ENCODE measurements at places on chromosomes 12 and 14.

- DNase-seq: no peak
- no peak overlapping the region for H3K4me3 ChIP-seq
- no peaks in the 10 kb centered on the region for H3K4me1 ChIP-seq
Measured at GRCh38 chr12:94553130-94553519, 93.5 kb upstream of the CEP83 start.

- no peak overlapping the region for H3K4me3 ChIP-seq
- H3K36me3 ChIP-seq: peaks cover 17% of the 10 kb centered on the region
- no peak for DNase-seq
- H3K4me1 ChIP-seq: no peaks in the 10 kb centered on the region
- no peak overlapping the region for H3K27ac ChIP-seq
Measured at GRCh38 chr12:19375888-19376287, 63.4 kb upstream of the AEBP2 start.

- peaks cover 5% of the 10 kb centered on the region for H3K4me1 ChIP-seq
- no peaks in the 10 kb centered on the region for H3K27me3 ChIP-seq
- no peak overlapping the region for H3K27ac ChIP-seq
- no peaks in the 10 kb centered on the region for H3K36me3 ChIP-seq
Measured at GRCh38 chr12:92070864-92071445, 74.7 kb downstream of the BTG1 start.

GRCh38 chr12:111578276-111578970 lies 20.7 kb downstream of the ATXN2 start:
- H3K4me3 ChIP-seq: no peak overlapping the region
- H3K27me3 ChIP-seq: no peaks in the 10 kb centered on the region
- H3K4me1 ChIP-seq: no peaks in the 10 kb centered on the region
- no peak overlapping the region for H3K27ac ChIP-seq
- no peaks in the 10 kb centered on the region for H3K36me3 ChIP-seq
- no peak for DNase-seq

DNA sequence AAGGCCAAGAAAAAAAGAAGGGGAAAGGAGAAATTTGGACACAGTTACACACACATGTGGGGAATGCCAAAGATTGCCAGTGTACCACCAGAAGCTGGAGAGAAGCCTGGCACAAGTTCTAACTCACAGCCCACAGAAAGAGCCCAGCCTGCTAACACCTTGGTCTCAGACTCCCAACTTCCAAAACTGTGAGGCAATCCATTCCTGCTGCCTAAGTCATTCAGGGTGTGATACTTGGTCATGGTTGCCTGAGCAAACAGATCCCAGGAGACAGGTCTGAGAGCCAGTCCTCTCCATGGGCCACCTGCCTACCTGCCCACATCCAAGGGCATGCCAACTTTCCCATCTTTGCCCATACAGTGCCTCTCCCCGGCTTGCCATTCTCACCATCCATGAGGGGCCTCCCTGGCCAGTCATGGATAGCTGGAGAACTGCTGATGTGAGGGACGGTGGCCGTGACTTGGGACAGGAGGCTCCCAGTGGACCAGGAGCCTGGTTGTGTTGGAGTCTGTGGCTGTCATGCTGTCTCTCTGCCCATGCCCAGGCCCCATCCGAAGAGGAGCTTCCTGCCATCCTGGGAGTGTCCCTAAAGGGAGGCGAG lies 198.0 kb upstream of the RTL1 start:
- H3K27ac ChIP-seq: no peak overlapping the region
- DNase-seq: no peak
- H3K36me3 ChIP-seq: no peaks in the 10 kb centered on the region
- H3K27me3 ChIP-seq: peaks cover 5% of the 10 kb centered on the region
- no peak overlapping the region for H3K4me3 ChIP-seq

DNA sequence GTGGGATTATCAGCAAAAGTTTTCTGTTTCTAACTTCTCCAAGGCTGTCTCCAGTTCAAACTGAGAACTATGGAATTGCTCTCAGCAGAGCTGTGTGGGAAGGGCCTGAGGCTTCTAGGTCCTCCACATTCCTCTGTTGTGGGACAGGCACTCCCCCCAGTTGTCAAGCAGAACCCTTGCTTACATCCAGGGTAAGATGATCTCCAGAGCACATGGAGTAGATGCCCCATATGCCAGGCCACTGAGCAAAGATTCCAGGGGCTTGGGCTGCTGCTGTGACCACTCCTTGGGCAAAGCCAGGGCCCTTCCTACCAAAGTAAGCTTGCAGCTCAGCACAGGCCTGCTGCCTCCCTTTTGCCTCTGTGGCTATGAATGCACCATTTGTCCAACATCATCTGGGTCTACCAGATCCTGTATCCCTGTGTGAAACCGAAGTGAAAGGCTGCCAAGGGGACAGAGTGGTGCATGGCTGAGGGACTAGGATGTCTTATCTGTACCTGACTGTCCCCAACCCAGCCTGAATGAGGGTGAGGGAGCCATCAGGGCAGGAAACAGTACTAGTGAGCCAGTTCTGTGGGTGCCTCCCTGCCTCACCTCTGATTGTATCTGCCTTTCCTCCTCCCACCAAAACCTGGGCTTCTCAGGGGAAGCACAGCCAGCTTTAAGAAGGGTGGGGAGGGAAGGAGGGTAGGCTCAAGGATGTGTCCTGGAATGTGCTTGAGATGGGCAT lies 13.1 kb upstream of the ESPL1 start:
- H3K4me1 ChIP-seq: peaks cover 32% of the 10 kb centered on the region
- H3K27ac ChIP-seq: no peak overlapping the region
- no peak for DNase-seq

DNA sequence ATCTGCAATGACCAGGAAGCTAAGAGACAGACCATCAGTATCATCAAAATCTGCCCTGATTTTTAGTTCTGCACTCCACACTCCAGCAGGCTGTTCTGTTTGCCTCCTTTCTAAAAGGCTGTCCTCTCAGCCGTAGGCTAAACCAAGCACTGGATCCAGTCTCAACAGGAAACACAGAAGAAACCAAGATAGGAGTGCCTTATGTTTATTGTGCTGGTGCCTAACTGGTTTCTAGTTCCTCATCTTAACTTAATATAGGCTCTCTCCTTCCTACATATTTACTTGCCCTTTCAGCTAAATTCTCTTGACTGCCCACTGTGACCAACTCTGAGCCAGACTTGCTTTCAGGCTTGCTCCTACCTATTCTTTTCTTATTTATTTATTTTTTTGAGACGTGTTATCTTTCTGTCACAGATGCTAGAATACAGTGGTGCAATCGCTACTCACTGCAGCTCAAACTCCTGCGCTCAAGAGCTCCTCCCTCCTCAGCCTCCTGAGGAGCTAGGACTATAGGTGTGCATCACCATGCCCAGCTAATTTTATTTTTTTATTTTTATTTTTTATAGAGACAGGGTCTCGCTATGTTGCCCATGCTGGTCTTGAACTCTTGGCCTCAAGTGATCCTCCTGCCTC lies 30.8 kb downstream of the GALNT4 start:
- H3K4me3 ChIP-seq: no peak overlapping the region
- no peak for DNase-seq
- no peaks in the 10 kb centered on the region for H3K27me3 ChIP-seq
- no peak overlapping the region for H3K27ac ChIP-seq
- H3K36me3 ChIP-seq: peaks cover 6% of the 10 kb centered on the region
- no peaks in the 10 kb centered on the region for H3K4me1 ChIP-seq

- no peaks in the 10 kb centered on the region for H3K4me1 ChIP-seq
- no peaks in the 10 kb centered on the region for H3K27me3 ChIP-seq
- no peak overlapping the region for H3K4me3 ChIP-seq
- H3K36me3 ChIP-seq: no peaks in the 10 kb centered on the region
- no peak overlapping the region for H3K27ac ChIP-seq
Measured at GRCh38 chr14:44657696-44658388, 150.8 kb upstream of the FSCB start.

GRCh38 chr14:35079742-35080141 lies 33.7 kb downstream of the FAM177A1 start:
- H3K27ac ChIP-seq: no peak overlapping the region
- H3K27me3 ChIP-seq: no peaks in the 10 kb centered on the region

DNA sequence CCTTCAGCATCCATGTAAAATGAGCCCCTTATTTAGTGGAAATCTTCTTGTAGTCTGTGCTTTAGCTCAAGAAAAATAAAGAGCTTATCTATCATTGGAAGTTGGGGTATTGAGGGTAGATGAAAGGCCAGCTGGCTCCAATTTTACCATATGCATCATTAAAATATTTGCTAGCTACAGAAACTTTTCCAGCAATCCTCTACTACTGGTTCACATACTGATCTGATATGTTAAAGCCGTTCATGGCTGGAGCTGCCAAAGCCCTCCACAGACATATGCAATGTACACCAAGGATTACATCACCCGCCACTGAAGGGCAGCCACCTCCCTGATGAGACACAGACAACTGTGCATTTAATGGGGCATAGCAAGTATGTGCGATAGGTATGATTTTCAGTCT lies 1205.3 kb downstream of the GALC start:
- no peaks in the 10 kb centered on the region for H3K27me3 ChIP-seq
- no peak for DNase-seq
- H3K27ac ChIP-seq: no peak overlapping the region
- H3K4me3 ChIP-seq: no peak overlapping the region
- no peaks in the 10 kb centered on the region for H3K4me1 ChIP-seq
- H3K36me3 ChIP-seq: no peaks in the 10 kb centered on the region

DNA sequence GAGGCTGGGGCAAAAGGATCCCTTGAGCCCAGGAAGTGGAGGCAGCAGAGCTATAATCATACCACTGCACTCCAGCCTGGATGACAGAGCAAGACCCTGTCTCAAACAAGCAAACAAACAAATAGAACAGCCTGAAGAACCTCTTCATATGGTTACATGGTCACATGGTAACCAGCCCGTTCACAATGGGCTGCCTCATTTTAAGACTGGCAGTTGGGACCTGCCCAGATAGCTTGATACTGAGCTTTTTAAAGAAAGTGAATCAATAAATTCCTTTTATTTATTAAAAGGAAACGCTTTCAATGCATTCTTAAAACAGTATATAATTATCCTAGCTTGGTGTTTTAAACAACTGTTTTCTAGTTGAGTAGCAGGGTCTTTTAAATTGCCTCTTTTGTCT lies 10.5 kb downstream of the MLXIP start:
- DNase-seq: no peak
- H3K36me3 ChIP-seq: peaks cover 26% of the 10 kb centered on the region
- H3K27ac ChIP-seq: peak overlapping the region; percentile 79
- no peaks in the 10 kb centered on the region for H3K27me3 ChIP-seq
- peaks cover 78% of the 10 kb centered on the region for H3K4me1 ChIP-seq

DNA sequence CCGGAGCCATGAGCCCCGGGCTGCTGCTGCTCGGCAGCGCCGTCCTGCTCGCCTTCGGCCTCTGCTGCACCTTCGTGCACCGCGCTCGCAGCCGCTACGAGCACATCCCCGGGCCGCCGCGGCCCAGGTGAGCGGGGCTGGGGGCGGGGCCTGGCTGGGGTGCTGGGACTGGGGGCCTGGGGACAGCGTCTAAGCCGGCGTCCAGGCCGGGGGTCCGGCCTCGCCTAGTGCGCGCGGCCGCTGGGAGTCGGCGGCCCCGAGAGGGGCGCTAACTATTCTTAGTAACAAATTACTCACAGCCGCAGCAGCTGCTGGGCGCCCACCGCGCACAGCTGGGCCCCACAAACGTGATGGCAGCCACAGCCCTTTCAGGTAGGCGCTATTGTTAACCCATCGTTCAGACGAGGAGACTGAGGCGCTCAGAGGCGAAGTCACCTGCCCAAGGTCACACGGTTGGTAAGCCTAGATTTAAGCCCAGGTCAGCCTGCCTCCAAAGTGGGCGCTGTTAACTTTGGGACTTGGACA lies 374 bp downstream of the CYP46A1 start:
- H3K4me1 ChIP-seq: peaks cover 12% of the 10 kb centered on the region
- H3K4me3 ChIP-seq: peak overlapping the region; percentile 84
- H3K27me3 ChIP-seq: peaks cover 11% of the 10 kb centered on the region
- H3K36me3 ChIP-seq: no peaks in the 10 kb centered on the region
- peak overlapping the region; percentile 73 for H3K27ac ChIP-seq
- DNase-seq: no peak

DNA sequence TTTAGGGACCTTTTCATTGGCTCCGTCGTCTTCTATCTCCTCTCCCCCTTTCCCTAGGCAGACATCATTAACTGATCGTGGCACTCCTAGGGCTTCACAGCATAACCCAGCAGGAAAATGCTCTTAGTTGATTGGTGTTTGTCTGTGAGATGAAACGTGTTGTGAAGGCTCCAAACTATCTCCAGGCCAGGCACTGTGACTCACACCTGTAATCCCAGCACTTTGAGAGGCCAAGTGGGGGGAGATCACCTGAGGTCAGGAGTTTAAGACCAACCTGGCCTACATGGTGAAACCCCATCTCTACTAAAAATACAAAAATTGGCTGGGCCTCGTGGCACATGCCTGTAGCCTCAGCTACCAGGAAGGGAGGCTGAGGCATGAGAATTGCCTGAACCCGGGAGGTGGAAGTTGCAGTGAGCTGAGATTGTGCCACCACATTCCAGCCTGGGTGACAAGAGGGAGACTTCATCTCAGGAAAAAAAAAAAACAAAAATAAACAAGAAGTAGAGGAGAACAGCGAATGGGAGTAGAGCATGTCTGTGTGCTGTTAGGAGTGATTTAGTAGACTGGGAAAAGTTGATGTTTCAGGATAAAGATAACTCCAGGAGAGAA lies 32.3 kb upstream of the WDR89 start:
- H3K27me3 ChIP-seq: no peaks in the 10 kb centered on the region
- no peak overlapping the region for H3K27ac ChIP-seq
- H3K4me3 ChIP-seq: no peak overlapping the region
- H3K36me3 ChIP-seq: peaks cover 6% of the 10 kb centered on the region
- no peaks in the 10 kb centered on the region for H3K4me1 ChIP-seq

- no peak overlapping the region for H3K4me3 ChIP-seq
- no peak for DNase-seq
- H3K27me3 ChIP-seq: no peaks in the 10 kb centered on the region
- no peaks in the 10 kb centered on the region for H3K36me3 ChIP-seq
- no peak overlapping the region for H3K27ac ChIP-seq
Measured at GRCh38 chr14:78790271-78790670, 620.1 kb downstream of the NRXN3 start.

DNA sequence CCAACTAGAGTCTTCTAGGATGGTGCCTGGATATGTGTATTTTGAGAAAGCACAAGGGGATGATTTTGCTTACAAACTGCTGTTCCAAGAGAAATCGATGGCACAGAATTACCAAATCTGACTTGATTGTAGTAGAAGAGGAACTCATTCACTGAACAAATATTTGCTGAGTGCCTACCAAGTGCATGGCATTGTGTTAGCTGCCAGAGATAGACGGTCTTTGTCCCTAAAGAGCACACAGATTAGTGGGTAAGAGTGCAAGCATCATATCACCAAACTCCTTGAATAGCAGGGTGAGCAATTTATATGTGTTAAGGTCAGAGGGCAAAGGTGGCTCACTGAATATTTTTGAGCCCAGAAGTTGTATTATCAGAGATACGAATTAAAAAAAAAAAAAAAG lies 3.5 kb upstream of the FOXN3 start:
- peaks cover 28% of the 10 kb centered on the region for H3K4me1 ChIP-seq
- H3K4me3 ChIP-seq: no peak overlapping the region
- no peaks in the 10 kb centered on the region for H3K27me3 ChIP-seq
- no peaks in the 10 kb centered on the region for H3K36me3 ChIP-seq
- H3K27ac ChIP-seq: peak overlapping the region; percentile 99

- peak; percentile 28 for DNase-seq
- H3K4me3 ChIP-seq: no peak overlapping the region
- peaks cover 24% of the 10 kb centered on the region for H3K36me3 ChIP-seq
- no peak overlapping the region for H3K27ac ChIP-seq
Measured at GRCh38 chr14:100532906-100533655, 54.1 kb downstream of the BEGAIN start.

Data from tibial artery (tissue), 4 donors.